ENCODE measurements at places on chromosomes 5 and 9. TPM values are rescaled to one million over a fixed set of nuclear protein-coding genes. Genes with fewer than 3 reads are reported as not detected.

DNA sequence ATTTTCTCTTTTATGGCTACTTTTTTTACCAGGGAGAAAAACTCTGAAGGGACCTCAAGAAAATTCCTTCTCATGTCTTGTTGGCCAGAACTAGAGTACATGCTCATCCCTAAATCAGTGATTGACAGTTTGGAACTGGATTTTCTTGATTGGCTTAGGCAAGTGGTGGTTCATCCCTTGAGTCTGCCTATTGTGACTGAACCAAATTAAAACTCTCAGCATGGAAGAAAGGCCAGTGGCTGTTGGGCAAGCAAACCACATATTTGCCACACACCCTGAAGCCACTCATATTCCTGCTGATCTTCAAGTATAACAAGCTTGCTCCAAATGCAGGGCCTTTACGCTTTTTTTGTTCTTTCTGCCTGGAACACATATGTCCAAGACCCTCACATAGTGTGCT lies 7.2 kb upstream of the HOMER1 start:
- no peaks in the 10 kb centered on the region for H3K27me3 ChIP-seq
- no peak for DNase-seq
- H3K36me3 ChIP-seq, result no peaks in the 10 kb centered on the region
- no peak overlapping the region for H3K4me3 ChIP-seq
- no peaks in the 10 kb centered on the region for H3K4me1 ChIP-seq

- H3K4me1 ChIP-seq, result peaks cover 23% of the 10 kb centered on the region
- no peaks in the 10 kb centered on the region for H3K36me3 ChIP-seq
- peak overlapping the region; percentile 66 for H3K4me3 ChIP-seq
- no peaks in the 10 kb centered on the region for H3K27me3 ChIP-seq
These were observed 937 bp upstream of the HMGCR start for GRCh38 chr5:75335952-75336614.

- no peak overlapping the region for H3K4me3 ChIP-seq
- no peak overlapping the region for H3K27ac ChIP-seq
- no peaks in the 10 kb centered on the region for H3K36me3 ChIP-seq
- H3K4me1 ChIP-seq, result peaks cover 3% of the 10 kb centered on the region
- H3K27me3 ChIP-seq, result no peaks in the 10 kb centered on the region
These were observed 57.7 kb downstream of the ENC1 start for GRCh38 chr5:74582853-74583252.

DNA sequence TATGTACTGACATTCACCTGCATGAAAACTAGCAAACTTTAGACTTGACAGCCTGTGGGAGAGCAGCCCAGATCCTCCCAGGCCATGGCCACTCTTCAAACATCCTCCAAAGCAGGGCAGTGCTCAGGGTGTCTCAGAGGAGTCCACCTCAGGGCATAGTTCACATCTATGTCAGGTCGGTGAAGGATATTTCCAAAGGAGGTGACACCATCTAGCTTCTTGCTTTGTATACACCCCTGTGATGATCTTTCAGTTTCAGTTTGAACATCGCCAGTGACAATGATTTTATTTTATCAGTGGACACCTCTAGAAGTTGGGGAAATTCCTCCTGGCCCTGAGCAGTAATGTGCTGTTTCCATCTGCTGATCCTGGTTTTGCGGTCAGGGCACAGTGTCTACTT lies 20.1 kb downstream of the CDK20 start:
- no peak overlapping the region for H3K4me3 ChIP-seq
- no peak overlapping the region for H3K27ac ChIP-seq
- no peaks in the 10 kb centered on the region for H3K4me1 ChIP-seq
- no peaks in the 10 kb centered on the region for H3K27me3 ChIP-seq
- DNase-seq, result no peak

- H3K27me3 ChIP-seq, result no peaks in the 10 kb centered on the region
- no peak overlapping the region for H3K4me3 ChIP-seq
- H3K27ac ChIP-seq, result no peak overlapping the region
- DNase-seq, result no peak
These were observed 219.6 kb downstream of the ENC1 start for GRCh38 chr5:74420947-74421346.

GRCh38 chr5:156893517-156893916 lies 43.4 kb downstream of the PPP1R2B start:
- DNase-seq, result no peak
- H3K4me3 ChIP-seq, result no peak overlapping the region
- no peak overlapping the region for H3K27ac ChIP-seq
- H3K4me1 ChIP-seq, result no peaks in the 10 kb centered on the region
- H3K27me3 ChIP-seq, result no peaks in the 10 kb centered on the region
- H3K36me3 ChIP-seq, result no peaks in the 10 kb centered on the region

DNA sequence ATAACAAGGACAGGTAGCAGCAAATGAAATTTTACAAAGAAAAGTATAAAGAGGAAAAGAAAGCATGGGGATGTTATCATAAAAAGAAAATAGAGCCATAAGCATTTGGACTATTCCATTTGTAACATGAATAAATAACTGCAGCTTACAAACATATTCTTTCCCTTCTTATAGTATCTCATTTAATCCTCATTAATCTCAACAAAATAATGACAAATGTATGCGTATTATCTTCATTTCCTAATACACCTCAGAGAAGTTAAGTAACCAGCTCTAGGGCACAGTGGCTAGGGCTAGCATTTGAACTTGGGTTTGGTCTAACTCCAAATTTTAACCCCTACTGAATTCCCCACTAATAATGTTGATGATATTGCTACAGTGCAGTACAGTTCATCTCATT lies 175.5 kb upstream of the POU5F2 start:
- no peaks in the 10 kb centered on the region for H3K36me3 ChIP-seq
- H3K4me3 ChIP-seq, result no peak overlapping the region
- DNase-seq, result no peak
- no peaks in the 10 kb centered on the region for H3K4me1 ChIP-seq
- H3K27ac ChIP-seq, result no peak overlapping the region
- H3K27me3 ChIP-seq, result no peaks in the 10 kb centered on the region

DNA sequence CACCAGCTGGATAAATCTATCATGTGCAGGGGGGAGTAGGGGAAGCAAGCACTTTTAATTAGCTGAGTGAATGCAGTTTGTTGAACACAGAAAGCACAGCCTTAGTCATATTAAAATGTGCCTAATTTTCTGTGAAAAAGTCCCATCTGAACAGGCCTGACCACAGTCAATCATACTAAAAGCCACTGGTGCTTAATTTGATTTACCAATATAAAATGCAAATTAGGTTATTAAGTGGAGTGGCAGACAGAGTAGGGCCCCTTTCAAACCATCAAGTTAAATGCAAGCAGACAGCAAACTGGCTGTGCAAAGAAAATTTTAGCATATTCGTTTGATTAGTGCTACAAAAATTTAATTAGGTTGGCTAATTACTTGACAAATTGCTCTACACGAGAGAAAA lies 176.1 kb downstream of the ISL1 start:
- H3K27ac ChIP-seq, result no peak overlapping the region
- no peaks in the 10 kb centered on the region for H3K36me3 ChIP-seq
- no peak for DNase-seq
- no peaks in the 10 kb centered on the region for H3K27me3 ChIP-seq
- H3K4me1 ChIP-seq, result no peaks in the 10 kb centered on the region
- H3K4me3 ChIP-seq, result no peak overlapping the region

- no peak overlapping the region for H3K4me3 ChIP-seq
- no peak overlapping the region for H3K27ac ChIP-seq
- no peaks in the 10 kb centered on the region for H3K36me3 ChIP-seq
- H3K4me1 ChIP-seq, result no peaks in the 10 kb centered on the region
These were observed 10.4 kb upstream of the SLC36A2 start for GRCh38 chr5:151357792-151358191.

GRCh38 chr9:69195668-69196067 lies 21.6 kb downstream of the TJP2 start:
- H3K27me3 ChIP-seq, result no peaks in the 10 kb centered on the region
- H3K4me3 ChIP-seq, result no peak overlapping the region
- no peaks in the 10 kb centered on the region for H3K36me3 ChIP-seq

- no peak for DNase-seq
- no peak overlapping the region for H3K27ac ChIP-seq
- H3K4me1 ChIP-seq, result no peaks in the 10 kb centered on the region
- H3K36me3 ChIP-seq, result no peaks in the 10 kb centered on the region
These were observed 47.8 kb downstream of the SVEP1 start for GRCh38 chr9:110531776-110532175.

DNA sequence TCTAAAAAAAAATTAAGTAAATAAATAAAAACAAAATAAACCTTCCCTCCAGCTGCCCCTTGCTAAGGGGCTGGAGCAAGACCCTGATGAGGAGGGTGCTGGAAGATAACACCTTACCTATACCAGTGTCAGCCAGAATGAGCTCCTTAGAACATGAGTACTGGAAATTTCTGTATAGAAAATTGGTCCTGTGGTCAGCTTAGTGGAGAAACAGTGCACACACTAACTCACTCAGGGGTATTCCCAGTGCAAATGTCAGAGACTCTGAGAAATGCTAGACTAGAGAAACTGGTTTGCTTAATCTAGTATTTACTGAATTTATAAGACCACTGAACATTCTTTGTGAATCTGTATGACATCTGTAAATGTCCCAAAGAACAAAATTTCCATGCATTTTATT lies 62.1 kb upstream of the CTXN3 start:
- H3K4me1 ChIP-seq, result peaks cover 7% of the 10 kb centered on the region
- no peaks in the 10 kb centered on the region for H3K27me3 ChIP-seq
- no peak for DNase-seq

GRCh38 chr9:136245219-136246150 lies at the start of gene QSOX2:
Gene QSOX2, minus strand, starts transcription at chr9:136245812. Its CDS starts 9 bp downstream, at chr9:136245803.
- H3K27me3 ChIP-seq, result peaks cover 3% of the 10 kb centered on the region
- H3K4me1 ChIP-seq, result peaks cover 13% of the 10 kb centered on the region
- H3K4me3 ChIP-seq, result peak within 1 kb of the TSS; percentile 86
- peak; percentile 90 for DNase-seq
- H3K27ac ChIP-seq, result peak within 1 kb of the TSS; percentile 21

GRCh38 chr9:129852579-129852978 lies 17.3 kb downstream of the USP20 start:
- no peak for DNase-seq
- H3K27ac ChIP-seq, result no peak overlapping the region
- no peaks in the 10 kb centered on the region for H3K27me3 ChIP-seq
- H3K4me3 ChIP-seq, result no peak overlapping the region
- H3K4me1 ChIP-seq, result no peaks in the 10 kb centered on the region

- H3K4me3 ChIP-seq, result no peak overlapping the region
- H3K4me1 ChIP-seq, result no peaks in the 10 kb centered on the region
- no peaks in the 10 kb centered on the region for H3K27me3 ChIP-seq
- H3K27ac ChIP-seq, result no peak overlapping the region
These were observed 111.9 kb upstream of the TNFAIP8 start for GRCh38 chr5:119243888-119244287.

DNA sequence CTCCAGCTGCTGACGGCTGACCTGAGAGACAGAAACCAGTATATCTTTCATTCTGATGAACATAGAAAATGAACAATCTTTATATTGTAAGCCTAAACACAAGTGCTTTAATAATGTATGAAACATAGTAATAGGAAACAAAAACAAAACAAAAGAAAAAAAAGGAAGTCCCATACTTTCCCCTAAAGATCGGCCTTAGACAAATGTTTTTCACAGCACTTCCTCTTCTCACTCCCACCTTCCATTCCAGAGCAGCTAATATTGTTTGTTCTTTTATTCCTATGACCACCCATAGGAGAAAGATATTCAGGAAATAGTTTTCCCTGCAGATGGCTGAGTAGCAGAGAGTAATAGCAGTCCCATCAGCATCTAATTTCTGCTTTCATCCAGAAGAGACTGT lies 194.4 kb upstream of the SLC27A6 start:
- H3K4me3 ChIP-seq, result no peak overlapping the region
- DNase-seq, result no peak
- H3K27me3 ChIP-seq, result no peaks in the 10 kb centered on the region
- H3K4me1 ChIP-seq, result no peaks in the 10 kb centered on the region
- no peak overlapping the region for H3K27ac ChIP-seq

DNA sequence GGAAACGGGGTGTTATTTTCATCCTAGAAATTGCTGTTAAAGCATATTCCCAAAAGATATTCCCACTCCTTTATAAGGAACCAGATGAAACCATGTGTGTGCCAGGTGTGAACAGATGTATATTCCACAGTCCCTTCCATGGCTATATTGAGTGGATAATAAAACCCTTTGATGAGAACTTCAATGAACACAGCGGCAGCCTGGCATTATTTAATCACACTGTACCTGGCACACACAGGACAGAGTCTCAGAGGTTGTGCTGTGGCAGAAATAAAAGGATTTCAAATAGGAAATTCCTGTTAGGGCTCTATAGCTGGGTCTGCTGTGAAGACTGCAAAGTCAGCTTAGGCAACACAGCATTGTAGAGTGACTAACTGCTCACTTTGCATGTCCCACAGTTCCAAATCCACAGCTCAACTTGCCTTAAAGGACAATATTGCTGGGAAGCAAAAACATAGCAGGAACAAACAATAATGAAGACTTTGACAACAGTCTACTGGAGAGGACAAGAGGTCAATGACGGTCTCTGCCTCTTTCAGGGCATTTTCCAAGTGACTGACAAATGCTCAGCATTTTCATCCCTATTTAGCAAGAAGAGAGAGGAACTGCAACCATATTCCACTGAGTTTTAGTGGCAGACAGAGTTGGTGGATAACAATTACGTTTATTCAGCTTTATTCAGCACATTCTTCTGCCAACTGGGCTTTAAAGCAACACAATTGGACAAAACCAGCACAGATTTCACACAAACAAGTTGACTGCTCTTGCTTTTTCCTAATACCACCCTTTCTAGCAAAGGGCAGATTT lies 255.7 kb upstream of the RGMB start:
- no peak for DNase-seq
- no peak overlapping the region for H3K27ac ChIP-seq
- H3K36me3 ChIP-seq, result no peaks in the 10 kb centered on the region
- H3K4me3 ChIP-seq, result no peak overlapping the region

- DNase-seq, result no peak
- H3K4me1 ChIP-seq, result no peaks in the 10 kb centered on the region
- H3K27ac ChIP-seq, result peak overlapping the region; percentile 94
- peak overlapping the region; percentile 37 for H3K4me3 ChIP-seq
These were observed 2.6 kb upstream of the EGFL7 start for GRCh38 chr9:136659861-136660784.

Gene PCDHGB4
- total RNA-seq, result 12.1 TPM

Gene C1QTNF2
- total RNA-seq, result 2.1 TPM

Gene SLC45A2
- not detected for total RNA-seq

Gene CYSRT1
- not detected for total RNA-seq

Gene TICAM2
- 5.8 TPM for total RNA-seq

Gene SLC25A2
- 0.83 TPM for total RNA-seq
